ENCODE measurements at places on chromosomes 16 and 17.

DNA sequence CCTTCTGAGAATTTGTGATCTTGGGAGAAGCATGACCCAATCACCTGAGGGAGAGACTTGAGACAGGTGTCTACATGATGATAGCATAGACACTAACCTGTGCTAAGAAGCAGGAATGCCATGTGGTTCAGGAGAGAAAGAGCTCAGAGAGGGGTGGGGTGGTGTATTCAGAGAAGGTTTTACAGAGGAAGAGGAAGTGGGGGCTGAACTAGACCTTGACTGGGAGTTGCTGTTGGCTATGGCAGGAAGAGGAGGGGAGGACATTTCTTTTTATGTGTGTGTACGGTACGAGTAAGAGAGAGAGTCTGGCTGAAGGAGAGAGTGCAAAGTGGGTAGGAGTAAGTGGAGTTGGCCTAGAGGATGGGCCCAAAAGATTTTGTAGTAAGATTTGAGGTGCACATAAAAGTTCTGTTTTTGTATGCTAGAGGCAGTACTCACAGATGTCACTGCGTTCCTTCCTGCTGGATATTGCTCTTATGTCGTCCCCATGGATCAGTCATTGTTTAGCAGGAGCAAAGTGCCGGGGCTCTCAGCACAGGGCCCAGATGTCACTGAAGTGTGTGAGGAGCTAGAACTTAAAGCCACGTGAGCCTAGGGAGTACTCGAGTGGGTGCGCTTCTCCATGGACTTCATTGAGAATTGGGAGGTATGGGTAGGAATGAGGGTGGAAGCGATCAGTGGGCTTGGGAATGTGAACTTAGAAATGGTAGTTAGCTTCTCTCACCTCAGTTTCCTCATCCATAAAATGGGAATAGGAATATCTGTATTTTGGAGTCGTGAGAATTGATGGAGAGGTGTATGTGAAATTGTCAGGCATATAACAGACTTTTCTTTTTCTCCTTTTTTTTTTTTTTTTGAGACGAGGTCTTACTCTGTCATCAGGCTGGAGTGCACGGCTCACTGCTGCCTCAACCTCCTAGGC, 22.1 kb downstream of the SLC7A6 start:
- DNase-seq: peak; percentile 50

- DNase-seq: no peak
Measured at GRCh38 chr17:74253036-74253435, 21.0 kb upstream of the DNAI2 start.

DNA sequence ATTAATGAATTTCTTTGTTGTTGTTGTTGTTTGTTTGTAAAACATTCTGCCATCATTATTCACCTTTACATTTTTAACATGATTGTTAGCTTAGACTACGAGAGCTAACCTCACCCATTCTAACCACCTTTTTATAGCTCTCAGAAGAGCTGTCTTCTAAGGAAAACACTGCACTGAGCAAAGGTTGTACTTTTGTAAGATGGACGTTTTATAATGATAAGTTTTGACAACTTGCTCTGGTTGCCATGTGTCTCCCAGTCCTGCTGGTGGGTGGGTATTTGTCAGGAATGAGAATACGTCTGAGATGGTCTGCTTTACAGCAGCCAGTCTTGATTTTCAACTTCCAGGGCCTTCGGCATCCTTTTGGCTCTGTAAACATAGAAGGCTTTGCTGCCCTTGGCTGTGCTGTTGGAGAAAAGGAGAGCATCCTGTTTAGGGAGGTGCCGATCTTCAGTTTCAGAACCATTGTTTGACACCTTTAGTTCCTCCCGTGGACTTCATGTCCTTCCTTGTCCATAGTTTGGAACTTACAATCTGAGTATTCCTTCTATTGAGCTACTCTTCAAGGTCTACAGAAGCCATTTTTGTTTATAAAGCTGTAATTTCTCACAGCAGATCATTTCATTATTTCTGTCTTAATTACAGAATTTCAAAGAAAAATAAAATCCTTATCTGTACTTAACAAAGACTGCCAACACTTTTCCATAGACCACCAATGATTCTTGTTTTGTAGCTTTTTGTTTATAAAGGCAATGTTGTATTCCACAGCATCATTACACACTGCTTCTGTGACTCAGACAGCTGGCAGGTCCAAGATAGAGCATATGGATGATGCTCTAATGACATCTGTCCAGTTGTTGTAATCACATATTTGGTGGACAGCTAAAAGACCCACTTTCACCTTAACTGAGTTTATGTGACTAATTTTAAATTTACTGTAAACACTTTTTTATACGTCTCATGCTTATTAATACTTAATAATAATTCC, 270.1 kb upstream of the TBX2 start:
- DNase-seq: no peak

DNA sequence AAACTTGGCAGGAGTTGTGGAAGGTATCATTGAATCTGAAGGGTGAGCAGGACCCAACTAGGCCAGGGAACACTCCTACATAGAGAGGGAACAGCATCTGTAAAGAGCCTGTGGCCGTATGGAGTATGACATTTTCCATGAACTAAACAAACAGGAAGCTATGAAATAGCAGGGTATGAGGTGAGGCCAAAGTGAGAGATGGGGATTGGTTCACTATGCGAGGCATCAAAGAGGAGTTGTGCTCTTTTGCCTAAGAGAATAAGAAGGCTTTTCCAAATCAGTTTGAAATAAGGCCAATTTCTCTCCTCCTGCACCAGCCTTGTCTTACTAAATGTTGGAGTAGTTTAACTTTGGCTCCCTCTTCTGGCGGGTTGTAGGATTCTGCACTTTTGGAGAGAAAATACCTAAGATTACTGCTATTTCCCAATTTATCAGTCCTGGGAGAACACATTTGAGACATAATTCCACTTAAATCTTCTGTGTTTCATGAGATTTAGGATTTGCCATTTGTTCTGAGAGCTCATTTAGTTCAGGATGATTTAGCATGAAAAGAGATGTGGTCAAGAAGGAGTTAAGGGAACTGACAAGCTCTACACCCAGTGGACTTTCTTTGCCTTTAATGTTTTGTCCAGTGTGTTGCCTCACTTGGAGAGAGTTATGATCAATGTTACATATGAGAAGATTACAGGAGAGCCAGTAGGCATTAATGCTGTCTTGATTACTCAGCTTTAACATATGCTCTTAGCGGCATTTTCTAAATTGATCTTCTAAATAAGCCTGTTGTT, 55.4 kb downstream of the TNRC6C start:
- DNase-seq: peak; percentile 82

DNA sequence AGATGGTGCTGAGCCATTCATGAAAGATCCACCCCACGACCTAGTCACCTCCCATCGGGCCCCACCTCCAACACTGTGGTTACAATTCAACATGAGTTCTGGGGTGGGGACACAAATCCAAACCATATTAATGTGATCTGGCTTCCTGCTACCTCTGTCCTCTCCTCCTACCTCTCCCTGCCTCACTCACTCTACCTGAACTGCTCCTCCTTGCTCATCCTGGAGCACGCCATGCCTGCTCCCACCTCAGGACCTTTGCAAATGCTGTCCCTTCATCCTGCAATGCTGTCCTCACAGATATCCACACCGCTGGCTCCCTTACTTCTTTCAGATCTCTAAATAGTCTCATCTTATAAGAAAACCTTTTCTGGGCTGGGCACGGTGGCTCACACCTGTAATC, 10.8 kb upstream of the SLC13A5 start:
- no peak for DNase-seq

GRCh38 chr17:29825604-29826003, 104.4 kb downstream of the SSH2 start:
- DNase-seq: no peak

DNA sequence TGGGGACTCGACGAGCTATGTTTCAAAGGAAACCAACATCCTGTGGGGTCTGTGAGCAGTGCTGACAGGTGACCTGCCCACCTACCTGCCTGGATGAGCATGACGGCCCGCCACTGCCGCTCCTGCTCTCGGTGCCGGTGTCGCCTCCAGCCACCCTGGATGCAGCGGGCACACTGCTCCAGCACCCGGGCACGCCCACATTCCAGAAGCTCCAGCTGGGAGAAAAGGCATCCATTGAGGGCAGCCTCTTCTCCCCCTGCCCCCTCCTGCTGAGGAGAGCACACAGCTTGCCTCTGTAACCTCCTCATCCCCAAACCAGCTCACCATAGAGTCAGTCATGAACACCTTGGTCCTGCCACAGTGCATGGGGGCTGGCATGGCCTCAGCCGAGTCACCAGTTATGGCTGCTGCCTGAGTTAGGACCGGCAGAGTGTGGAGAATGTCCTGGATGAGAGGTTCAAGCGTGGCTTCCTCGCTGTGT, 14.3 kb downstream of the ZNHIT3 start:
- DNase-seq: no peak

DNA sequence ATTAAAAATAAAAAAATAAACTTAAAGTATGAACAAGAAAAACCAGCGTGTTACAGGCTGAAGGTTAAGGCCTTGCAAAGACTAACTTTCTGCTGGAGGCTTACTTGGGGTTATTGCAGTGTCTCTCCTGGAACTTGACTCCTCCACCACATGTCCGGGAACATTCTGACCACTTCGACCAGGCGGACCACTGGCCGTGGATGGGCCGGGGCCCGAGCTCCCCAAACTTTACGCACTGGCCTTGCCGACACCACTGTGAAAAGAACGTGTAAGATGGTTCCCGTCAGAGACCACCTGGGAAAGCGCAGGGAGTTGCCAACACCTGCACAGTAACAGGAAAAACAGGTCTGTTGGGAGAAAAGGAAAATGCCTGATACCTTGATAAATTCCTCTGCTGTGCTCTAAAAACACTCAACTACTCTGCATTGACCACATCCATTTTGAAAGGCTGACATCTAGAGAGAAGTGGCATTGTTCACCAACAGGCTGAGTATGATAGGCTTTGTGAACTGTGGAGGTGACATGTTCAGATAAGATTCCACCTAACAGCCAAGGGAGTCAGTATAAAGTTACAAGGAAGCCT, 99.1 kb downstream of the ADAMTS18 start:
- no peak for DNase-seq

DNA sequence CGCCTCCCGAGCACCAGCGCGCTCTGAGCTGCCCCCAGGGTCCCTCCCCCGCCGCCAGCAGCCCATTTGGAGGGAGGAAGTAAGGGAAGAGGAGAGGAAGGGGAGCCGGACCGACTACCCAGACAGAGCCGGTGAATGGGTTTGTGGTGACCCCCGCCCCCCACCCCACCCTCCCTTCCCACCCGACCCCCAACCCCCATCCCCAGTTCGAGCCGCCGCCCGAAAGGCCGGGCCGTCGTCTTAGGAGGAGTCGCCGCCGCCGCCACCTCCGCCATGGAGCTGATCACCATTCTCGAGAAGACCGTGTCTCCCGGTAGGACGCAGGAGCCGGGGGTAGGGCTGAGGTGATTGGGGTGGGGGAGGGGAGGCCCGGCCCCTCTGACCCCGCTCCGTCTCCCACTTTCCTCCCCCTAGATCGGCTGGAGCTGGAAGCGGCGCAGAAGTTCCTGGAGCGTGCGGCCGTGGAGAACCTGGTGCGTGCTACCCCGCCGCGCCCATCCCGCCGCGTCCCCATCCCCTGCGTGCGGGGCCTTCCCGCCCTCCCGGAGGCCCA, 329 bp downstream of the KPNB1 start:
- no peak for DNase-seq

GRCh38 chr17:39104046-39104445, 47.4 kb downstream of the PLXDC1 start:
- DNase-seq: no peak

- no peak for DNase-seq
Measured at GRCh38 chr16:12507366-12507765, 296.3 kb downstream of the CPPED1 start.

DNA sequence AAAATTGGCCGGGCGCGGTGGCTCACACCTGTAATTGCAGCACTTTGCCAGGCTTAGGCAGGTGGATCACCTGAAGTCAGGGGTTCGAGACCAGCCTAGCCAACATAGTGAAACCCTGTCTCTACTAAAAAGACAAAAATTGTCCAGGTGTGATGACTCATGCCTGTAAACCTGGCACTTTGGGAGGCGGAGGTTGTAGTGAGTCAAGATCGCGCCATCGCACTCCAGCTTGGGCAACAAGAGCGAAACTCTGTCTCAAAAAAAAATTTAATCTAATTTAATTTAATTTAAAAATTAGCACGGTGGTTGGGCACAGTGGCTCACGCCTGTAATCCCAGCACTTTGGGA, 1.6 kb upstream of the HBQ1 start:
- no peak for DNase-seq

DNA sequence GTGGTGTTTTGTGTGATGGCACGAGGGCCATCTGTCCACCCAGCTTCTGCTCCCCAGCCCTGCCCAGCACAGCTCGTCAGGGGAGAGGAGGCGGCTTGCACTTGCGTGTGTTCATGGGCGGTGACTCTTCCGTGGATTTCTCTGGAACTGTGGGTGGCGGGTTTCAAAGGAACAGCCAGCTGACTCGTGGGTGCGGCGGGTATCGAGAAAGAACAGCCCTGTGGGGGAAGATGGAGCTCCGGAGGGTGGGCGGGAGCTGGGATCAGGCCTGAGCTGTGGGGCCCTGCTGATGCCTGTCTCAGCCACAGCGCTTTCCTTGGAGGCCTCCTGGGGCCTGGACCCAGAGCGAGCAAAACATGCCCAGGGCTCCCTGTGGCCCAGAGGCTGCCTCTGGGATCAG, 13.2 kb downstream of the NAGPA start:
- DNase-seq: no peak

- DNase-seq: no peak
Measured at GRCh38 chr16:86020971-86021370, 122.0 kb downstream of the IRF8 start.

- no peak for DNase-seq
Measured at GRCh38 chr17:80695979-80696378, 151.3 kb downstream of the RPTOR start.

DNA sequence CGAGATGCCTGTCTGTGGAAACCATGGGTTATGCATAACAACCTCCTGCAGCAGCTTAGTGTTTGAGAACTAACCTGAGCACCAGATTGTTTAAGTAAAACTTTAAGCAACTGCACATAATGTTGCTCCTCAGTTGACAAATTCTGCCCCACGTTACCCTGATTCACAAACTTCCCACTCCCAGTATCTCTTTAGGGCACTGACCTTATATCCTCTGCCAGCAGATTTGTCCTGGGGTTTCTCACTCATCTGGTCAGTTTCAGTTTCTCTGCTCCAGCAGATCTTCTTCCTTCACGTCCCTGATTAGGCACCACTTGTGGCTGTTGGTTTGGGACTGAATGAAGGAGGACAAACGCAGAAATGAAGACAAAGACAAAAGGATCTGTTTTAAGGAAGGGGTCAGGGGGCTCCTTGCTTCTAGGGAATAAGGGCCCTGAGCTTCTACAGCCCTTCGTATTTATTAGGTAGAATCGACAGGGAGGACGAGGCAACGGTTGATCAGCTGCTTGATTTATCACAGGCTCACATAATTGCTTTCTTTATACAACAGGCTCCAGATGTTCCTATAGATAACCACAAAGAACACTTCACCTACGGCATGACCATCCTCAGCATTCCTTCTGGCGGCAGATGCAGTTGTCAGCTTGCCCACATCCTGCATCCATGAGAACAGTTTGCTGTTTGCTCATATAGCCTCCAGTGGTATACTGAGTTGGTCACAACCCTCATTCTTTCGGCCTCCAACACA, 13.5 kb upstream of the ZNF689 start:
- peak; percentile 36 for DNase-seq

All from OCI-M1 (cell line).